ENCODE measurements at places on chromosomes 7 and 10.

DNA sequence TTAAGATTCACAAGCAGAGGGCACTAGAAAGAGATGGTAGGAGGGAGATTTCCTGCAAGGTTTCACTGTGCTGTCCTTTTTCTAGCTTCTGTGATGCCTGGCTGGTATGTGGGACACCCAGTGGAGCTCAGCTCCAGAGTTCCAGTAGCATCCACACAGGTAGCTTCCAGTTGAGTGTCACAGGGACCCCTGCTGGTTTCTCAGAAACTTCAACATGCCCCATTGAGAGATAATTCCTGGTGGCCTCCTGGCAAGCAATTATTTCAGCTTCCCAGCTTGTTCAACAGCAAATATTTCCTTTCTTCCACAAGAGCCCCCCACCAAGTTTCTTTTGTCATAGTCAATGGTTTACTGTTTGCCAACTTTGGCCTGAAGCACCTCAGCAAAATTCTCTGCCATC lies 858.7 kb downstream of the REEP3 start:
- no peak for DNase-seq

DNA sequence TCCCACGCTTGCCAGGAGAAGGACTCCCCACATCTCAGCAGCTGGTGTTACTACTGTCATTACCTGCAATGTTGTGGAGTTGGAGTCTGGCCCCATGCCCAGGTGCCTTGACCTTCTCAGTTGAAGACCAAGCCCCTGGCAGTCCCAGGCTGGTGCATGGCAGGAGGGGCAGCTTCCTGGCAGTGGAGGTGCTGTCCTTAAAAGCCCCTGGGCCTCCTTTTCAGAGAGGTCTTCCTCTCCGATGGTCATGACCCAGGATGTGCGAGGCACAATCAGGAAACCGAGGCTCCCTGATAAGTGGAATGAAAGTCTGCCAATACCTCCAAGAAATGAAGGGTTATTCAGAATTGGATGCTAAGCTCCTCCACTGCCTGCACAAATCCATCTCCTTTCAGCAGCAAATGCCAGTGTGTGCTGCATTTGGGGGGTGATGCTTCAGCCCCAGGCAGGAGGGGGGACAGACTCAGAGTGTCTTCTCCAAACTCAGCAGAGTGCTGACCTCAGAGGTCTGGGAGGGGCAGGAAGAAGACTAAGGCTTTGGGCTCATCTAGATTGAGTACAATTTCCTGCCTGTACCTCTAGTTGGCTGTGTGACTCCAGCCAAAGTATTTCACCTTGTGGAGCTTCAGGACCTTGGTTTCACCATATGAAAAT lies 97.0 kb upstream of the DDC start:
- DNase-seq, result no peak

GRCh38 chr7:104862719-104863118 lies 151.3 kb upstream of the KMT2E start:
- DNase-seq, result no peak

DNA sequence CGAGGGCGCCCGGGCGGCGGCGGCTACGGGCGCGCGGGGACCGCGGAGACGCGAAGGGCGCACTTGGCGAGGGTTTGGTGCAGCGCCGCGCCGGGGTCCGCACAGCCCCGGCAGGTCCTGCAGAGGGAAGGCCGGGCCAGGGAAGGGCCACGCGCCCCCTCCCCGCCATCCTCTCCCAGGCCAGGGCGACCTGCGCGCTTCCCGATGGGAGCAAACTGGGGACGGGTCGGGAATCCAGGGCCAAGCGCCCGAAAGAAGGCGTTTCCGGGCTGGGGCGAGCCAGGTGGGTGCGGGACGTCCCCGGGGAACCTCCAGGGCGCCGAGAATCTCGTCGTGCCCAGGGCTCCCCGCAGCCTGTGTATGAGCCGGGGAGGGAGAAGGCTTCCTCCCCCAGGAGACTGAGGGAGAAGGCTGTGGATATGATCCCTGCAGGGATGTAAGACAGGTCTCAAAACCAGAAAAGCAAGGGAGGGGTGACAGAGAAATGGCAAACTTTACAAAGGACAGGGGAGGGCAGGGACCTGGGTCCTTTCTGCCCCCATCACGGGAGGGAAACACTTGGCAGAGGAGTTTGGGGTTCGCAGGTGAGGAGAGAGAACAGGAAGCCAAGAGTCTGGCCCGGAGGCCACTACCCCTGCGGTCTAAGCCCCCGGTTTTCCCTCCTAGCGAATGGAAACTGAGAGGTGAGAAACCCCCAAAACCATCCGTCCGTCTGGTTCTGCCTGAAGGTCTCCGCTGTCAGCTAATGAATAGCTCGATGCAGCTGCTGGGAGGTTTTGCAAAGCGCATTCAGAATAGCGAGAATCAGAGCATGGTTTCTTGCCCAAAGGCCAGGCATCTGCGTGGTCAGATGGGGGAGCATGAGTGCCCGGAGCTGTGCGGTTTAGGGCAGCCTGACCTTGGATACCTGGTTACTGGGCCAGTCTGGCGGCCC lies 674 bp downstream of the AMZ1 start:
- no peak for DNase-seq

Measured in activated naive CD4-positive, alpha-beta T cell (primary cell).